Heart right ventricle (tissue), 16 donors: ENCODE measurements at places on chromosomes 2 and 18.

GRCh38 chr18:57846258-57846657 is 43.1 kb upstream of the ATP8B1 start:
- peak overlapping the region; percentile 21 for H3K27ac ChIP-seq
- H3K4me1 ChIP-seq: peaks cover 11% of the 10 kb centered on the region
- DNase-seq: no peak
- H3K4me3 ChIP-seq: no peak overlapping the region
- H3K36me3 ChIP-seq: no peaks in the 10 kb centered on the region

- H3K27ac ChIP-seq: no peak overlapping the region
- H3K36me3 ChIP-seq: no peaks in the 10 kb centered on the region
- no peak overlapping the region for H3K4me3 ChIP-seq
- H3K27me3 ChIP-seq: no peaks in the 10 kb centered on the region
These were observed 3.0 kb downstream of the PLEK start for GRCh38 chr2:68367953-68368653.

GRCh38 chr2:176120364-176121189 is 1.9 kb upstream of the HOXD9 start:
- H3K4me1 ChIP-seq: peaks cover 13% of the 10 kb centered on the region
- no peak overlapping the region for H3K27ac ChIP-seq
- no peak overlapping the region for H3K4me3 ChIP-seq
- no peaks in the 10 kb centered on the region for H3K36me3 ChIP-seq
- H3K27me3 ChIP-seq: peaks cover 100% of the 10 kb centered on the region

- H3K36me3 ChIP-seq: no peaks in the 10 kb centered on the region
- no peak for DNase-seq
- no peaks in the 10 kb centered on the region for H3K4me1 ChIP-seq
- H3K4me3 ChIP-seq: no peak overlapping the region
- H3K27me3 ChIP-seq: peaks cover 22% of the 10 kb centered on the region
These were observed 133.9 kb upstream of the ARL4C start for GRCh38 chr2:234630801-234631261.
